Stimulated activated CD8-positive, alpha-beta memory T cell treated with anti-CD3 and anti-CD28 coated beads, Interleukin-4, amount 100 ng/mL, for 24 hours (primary cell): ENCODE measurements at places on chromosomes 12 and 14.

- no peak for DNase-seq
These were observed 85.4 kb downstream of the LRRK2 start for GRCh38 chr12:40310211-40310610.

GRCh38 chr14:101286271-101287018 lies 274.9 kb upstream of the DIO3 start:
- no peak for DNase-seq

DNA sequence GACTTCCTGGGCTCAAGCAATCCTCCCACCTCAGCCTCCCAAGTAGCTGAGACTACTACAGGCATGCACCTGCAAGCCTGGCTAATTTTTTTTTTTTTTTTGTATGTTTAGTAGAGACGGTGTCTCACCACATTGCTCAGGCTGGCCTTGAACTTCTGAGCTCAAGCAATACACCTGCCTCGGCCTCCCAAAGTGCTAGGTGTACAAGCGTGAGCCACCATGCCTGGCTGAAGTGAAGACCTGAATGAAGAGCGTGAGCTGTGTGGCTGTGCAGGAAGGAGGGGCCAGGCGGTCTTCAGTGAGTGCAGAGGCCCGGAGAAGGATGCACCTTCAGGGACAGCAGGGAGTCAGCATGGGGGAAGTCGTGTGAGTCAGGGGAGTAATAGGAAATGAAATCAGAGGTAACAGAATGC lies 14.9 kb upstream of the NFKBIA start:
- no peak for DNase-seq

DNA sequence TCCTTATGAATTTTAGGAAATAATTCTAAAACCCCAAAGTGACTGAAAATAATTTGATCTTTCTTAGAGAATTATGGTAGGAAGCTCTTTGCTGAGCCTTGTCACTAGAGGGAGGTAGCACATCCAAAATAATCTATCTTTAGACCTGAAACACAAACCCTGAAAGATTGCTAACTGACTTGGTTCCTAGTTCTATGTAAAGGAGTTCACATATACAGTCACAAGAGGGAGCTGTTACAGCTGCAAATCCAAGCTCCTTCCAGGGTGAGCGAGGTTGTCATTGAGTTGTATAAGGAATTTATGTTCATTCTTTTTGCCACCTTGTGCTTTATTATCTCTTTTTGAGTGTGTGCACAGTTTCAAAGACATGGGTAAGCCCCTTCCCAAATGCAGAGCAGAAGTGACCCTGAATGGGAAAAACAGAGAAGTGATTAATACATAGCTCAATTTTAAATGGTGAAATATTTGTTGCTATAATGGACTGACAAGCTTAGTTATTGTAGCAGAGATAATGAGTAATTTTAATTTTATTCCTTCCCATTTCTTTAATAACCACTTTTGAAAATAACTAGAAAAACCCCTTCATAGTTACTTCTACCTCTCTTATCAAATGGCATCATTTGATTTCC lies 387.9 kb downstream of the DAD1 start:
- no peak for DNase-seq
